Right kidney (tissue), 9 donors: ENCODE measurements at places on chromosomes 4 and X.

- no peak for DNase-seq
Measured at GRCh38 chr4:150695162-150695561, 113.2 kb downstream of the MAB21L2 start.

DNA sequence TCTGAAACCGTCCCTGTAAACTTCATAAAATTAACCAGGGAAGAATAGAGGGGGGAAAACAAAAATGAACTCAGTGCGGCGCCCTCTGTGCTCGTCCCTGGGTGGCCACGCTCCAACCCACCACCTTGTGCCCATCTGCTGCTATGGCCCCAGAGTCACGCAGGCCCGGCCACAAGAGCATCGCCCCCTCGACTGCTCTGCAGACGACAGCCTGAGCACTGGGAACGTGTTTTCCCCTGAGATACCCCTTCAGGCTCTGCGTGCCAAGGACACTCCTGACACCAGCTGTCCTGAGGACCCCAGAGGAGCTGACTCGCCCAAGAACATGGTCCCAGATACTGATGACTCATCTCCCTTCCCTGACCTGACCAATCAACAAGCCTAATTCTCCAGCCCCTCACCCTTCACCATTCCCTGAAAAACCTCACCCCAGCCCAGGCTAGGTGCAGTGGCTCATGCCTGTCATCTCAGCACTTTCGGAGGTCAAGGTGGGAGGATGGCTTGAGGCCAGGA lies 64.1 kb upstream of the GPR78 start:
- DNase-seq, result no peak

GRCh38 chr4:183304538-183304937 lies 15.5 kb downstream of the CLDN22 start:
- DNase-seq, result no peak

GRCh38 chrX:71454222-71454621 lies 78.7 kb upstream of the OGT start:
- no peak for DNase-seq

- no peak for DNase-seq
Measured at GRCh38 chr4:6461301-6462165, 10.9 kb downstream of the PPP2R2C start.

DNA sequence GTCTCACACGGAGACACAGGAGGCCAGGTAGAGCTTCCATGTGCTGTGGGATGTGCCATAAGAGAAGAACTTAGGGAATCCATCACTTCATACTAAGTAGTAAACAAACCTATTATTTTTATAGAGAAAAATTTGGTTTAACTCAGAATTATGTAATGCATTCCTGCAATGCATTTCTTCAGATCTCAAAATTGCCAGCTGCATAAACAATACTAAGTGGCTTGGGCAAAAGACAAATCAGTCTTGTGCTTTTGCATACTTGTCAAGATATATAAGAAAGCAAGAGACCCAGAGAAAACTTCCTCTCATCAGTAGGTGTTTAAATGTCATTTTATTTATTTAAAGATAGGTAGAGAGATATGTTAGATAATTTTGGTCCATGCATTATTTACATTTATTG lies 382.1 kb upstream of the CTSO start:
- no peak for DNase-seq

GRCh38 chr4:84666439-84666838 lies 83.5 kb downstream of the CDS1 start:
- DNase-seq, result no peak

DNA sequence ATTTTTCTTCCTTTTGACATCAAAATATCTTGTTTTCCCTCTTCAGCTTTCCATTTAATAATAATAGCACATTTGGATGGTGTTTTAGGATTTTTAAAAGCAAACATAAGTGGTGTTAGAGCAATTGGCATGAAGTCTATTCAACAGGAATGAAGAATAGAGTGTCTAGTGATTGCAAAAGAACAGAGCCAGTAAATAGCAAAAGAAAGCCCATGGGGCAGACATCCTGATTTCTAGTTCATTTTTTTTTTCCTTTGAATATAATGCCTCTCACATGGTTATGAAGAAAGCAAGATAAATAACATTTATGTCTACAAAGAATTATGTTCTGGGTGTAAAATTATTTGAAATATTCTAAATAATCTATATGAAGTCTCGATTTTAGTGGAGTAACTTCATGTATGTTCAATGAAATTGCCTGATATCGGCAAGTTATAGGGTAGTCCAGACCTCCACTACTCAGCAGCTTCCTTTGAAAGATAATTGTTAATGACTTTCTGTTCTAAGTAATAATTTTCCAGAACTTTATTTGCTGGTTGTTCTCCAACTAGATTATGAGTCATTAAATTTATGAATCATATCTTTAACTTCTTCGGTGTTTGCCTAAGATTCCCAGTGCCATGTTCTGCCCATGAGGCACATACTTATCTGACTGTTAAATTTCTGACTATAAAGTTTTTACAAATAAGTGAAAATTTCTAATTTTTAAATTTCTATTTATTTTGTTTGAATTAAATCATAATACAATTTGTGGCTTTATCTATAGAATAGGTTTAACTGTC lies 587.9 kb downstream of the TLL1 start:
- no peak for DNase-seq

- no peak for DNase-seq
Measured at GRCh38 chr4:22637306-22637705, 55.4 kb upstream of the GBA3 start.
